ENCODE measurements at places on chromosomes 3 and 15.

GRCh38 chr3:182970811-182971418 is 9.4 kb downstream of the DCUN1D1 start:
- no peak for DNase-seq

DNA sequence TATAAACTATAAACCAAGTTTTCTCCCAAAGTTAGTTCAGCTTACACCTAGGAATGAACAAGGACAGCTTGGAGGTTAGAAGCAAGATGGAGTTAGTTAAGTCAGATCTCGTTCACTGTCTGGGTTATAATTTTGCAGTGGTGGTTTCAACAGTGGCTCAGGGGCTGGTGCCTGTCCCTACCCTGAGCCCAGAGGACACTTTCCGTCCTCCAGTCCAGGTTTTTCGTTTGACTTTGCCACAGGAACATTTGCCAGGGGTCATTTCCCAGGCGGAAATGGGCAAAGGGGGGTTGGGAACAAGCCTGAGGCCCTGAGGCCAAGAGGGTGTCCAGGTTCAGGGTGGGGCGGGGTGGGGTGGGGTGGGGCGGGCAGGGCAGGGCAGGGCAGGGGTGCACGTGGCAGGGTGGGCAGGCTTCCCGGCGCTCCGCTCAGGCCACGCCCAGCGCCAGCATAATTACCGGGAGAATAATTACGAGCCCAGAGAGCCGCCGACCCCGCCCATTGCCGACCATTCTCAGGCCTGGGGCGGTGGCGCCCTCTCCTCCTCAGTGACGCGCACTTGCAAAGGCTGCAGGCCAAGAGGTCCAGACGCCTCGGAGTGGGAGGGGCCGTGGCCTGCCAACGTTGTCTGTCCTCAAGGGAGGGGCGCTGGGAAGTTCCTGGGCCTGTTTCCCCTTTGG is 70.4 kb downstream of the KLF13 start:
- no peak for DNase-seq

DNA sequence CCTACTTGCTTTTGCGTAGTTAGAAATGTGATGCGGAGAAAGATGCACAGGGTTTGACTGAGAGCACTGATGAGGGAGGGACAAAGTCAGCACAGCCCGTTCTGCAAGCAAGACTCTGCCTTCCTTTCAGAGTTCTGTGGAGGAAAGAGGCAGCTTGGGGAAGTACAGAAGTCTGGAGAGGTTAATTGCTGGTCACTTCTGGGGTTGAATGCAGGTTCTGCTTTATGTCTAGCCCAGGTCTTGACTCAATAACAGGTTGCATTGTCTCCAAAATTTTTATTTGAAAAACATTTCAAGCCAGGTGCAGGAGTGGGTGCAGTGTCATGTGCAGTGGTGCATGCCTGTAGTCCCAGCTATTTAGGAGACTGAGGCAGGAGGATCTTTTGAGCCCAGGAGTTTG is 461.7 kb downstream of the NR2F2 start:
- DNase-seq, result no peak

GRCh38 chr15:82942691-82943090 is 9.8 kb downstream of the HOMER2 start:
- DNase-seq, result no peak

GRCh38 chr3:65303431-65303830 is 615.6 kb upstream of the ADAMTS9 start:
- no peak for DNase-seq

DNA sequence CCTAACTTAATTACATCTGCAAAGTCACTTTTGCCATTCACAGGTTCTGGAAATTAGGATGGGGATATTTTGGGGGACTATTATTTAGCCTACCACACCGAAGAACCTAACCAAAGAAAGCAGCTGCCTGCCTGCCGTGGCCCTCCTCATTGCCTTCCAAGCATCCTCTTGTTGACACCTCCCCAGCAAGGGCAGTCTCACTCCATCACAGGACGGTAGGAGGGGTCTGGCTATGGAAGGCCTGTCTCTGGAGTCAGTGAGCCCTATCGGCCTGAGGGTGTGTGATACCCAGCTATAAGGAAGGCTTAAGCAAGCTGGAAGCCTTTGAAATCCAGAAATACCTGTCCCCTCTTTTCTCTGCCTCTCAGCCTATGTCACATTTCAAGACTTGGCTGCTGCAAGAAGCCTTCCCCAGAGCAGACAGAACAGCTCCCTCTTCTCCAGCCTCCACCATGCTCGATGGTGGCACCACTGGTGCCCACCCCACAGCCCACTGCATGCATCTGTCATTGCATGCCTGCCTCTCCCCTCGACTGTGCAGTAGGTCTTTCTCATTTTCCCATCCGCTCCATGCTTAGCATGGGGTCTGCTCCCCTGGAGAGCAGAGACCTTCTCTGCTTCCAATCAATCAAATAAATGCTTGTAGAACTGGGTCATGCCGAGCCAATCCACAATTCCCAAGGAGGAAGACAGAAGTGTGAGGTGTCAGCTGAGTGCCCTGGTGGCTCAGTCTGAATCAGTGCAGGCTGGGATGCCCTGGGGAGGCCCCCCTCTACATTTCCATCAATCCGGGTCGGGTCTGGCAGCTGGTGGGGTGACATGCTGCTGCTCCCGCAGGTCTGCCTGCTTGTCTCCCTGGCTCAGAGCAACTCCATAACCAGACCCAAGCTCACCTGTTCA is 23.9 kb upstream of the LOXL1 start:
- no peak for DNase-seq

DNA sequence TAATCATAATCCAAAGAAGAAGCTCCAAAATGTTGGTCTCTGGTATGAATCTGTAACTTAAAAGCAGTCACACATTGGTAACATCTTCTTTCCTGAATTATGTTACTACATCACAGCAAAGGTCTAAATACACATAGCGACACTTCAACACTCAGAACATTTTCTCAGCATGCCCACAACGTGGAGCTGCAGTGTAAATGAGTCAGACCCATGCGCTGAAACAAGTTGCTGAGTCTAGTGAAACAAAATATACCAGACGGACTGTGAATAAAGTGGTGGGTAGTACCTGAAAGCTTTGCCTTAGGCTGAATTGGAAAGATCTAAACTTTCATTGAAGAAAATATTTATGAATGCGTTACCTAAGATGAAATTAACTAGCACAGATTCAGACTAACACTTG is 33.2 kb upstream of the GOLGA8B start:
- no peak for DNase-seq

DNA sequence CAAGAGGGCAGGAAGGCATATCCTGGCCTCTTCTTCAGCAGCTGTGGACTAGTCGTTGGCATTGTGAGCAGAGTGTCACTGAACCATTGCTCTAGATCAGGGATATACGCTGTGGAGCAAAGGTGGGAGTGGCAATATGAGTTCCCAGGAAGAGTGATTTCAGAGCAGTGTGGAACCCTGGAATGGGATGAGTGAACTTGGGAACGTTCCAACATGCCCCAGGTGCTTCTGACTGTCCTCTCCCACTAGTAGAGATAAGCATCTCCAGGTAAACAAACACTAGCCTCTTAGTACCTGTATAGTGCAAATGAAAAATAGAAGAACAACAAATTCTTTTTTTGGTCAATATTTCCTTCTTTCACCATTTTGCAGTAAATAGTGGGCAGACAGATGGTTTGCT is 123.6 kb upstream of the VEPH1 start:
- no peak for DNase-seq

DNA sequence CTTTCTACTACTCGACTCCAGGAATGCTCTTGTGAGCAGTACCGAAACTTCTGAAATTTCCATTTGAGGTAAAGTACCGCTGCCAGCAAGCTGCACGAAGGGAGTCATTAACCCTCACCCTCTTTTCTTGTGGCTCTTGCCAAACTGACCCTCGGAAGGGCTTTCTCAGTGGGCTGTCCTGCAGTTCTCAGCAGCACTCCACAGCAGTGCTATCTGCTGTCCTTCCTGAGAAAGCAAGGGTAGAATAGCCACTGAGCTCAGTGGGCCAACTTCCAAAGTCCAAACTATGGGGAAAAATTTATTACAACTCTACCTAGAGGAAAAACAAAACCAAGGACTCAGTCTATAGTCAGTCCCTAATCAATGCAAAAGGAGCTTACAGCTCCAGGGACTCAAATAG is 38.5 kb upstream of the COL8A1 start:
- no peak for DNase-seq

DNA sequence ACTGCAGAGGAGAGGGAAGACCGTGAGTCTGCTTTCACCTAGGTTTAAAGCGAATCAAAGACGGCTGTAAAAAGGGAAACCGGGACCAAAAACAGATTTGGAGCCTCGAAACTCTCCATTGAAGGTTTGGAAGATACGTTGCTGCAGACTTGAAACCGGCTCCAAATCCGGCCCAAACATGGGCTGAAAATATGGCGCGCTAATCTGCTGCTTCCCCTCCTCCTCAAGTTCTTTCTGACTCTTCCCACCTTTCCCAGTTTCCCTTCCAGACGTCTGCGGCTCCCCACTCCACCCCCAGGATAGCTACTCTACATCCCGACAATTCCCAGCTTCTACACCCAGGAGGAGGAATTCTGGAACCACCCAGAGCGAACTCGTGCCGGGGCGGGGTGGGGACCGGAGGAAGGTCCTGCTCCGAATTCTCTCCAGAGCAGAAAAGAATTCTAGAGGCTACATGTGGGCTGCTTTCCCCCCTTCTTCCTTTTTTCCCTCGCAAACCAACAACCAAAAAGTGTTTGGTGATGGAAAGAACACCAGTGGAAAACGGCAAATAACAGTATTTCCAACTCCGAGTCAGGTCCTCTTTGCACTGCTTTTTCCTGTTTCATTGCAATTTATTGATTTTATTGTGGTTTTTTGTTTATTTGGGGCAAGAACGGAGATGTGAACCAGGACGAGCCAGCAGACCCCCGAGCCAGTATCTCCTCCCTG is 8.5 kb downstream of the EOMES start:
- no peak for DNase-seq

DNA sequence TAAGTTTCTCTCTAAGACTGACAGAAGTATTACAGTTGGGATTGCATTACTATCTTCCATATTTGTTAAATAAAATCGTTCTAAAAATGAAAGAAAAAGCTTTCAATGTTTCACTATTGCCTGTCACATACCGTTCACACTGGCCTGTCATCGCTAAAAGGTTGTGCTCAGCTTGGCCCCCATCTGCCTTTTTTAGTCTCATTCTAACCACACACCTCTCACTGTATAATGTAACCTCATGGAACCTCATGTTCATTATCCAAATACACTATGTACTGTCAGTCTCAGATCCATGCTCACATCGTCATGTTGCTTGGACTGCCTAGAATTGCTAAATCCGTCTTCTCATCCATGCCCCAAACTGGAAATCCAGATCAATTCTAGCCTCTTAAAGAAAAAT is 637.8 kb upstream of the ROBO1 start:
- no peak for DNase-seq

DNA sequence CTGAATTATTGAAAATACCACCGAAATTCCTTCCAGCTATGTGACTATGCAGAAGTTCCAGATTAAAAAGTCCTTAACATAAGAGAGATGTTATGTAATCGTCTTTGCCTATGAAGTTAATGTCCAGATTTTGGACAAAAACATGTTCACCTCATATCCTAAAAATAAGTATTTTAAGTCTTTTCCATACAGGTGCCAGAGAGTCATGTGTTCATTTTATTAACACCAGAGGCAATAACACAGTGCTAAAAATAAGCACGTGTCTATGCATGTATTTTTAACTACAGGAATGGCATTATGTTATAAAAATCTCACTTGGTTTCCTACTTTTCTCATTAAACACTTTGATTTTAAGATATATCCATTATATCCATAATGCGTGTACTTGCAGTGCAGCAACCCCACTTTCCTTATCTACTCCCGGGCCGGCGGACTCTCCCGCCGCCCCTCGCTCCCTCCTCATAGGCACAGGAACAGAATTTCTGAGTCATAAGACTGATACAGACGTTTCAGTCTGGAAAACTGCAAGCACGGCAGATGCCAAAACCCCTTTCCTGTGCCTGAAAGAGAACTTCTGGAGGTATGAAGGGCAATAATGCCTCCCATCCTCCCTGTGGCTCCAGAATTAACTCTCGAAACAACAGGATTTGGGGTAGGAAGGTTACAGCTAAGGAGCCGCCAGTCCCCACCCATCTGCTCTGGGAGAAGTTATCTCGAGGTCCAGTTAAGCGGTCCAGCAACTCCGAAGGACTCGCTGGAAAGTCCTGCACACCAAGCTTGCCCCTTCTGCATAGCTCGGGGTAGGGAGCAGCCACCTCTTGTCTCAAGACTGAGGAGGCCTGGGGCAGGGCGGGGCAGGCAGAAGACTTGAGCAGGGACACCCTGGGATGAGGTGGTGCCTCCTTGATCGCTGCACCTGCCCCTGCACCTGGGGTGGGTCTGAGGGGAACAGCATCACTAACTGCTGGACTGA is 22.3 kb upstream of the PSTPIP1 start:
- no peak for DNase-seq

DNA sequence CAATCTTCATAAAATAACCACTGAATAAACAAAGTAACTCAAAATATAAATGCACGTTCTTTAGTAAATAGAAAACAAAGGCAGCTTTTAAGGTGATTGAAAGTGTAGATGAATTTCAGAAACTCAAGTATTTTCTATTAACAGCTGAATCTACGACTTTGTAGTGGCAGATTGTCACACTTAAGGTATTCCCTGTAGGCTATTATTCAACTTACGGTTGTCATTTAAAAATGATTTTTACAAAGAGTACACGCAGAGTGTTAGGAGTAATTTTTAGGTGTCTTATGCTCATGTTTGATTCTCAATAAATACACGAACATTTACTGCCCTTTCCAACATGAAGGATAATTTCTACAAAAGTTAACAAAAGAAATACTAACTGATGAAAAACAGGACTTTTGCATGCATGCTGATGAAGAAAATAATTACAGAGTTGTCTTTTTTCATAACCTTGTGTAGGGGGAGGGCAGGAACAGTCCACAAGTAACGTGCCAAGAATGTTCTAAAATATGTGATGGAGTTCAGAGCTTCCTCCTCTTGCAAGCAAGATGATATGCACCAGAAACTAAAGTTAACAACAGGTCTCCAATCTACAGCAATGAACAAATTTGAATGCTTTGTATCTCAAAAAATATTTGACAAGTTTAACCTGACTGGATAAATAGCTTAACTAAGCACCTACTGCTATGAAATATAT is 16.7 kb downstream of the DCBLD2 start:
- no peak for DNase-seq

- no peak for DNase-seq
These were observed 75.4 kb upstream of the ZNF385D start for GRCh38 chr3:21826416-21826815.

DNA sequence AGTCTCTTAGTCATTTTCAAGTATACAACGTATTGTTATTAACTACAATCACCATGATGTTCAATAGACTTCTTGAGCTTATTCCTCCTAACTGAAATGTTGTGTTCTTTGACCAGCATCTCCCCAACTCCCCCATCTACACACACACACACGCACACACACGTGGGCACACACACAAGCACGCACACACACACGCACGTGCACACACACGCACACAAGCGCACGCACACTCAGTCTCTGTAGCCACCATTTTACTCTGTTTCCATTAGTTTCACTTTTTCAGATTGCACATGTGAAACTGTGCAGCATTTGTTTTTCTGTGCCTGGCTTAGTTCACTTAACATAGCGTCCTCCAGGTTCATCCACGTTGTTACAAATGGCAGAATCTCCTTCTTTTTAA is 247.0 kb downstream of the XXYLT1 start:
- DNase-seq, result no peak

GRCh38 chr3:128680603-128681368 is 30.2 kb upstream of the RPN1 start:
- no peak for DNase-seq

Measured in NCI-H2171 (cell line).